Activated CD8-positive, alpha-beta memory T cell treated with anti-CD3 and anti-CD28 coated beads for 4 hours (primary cell): ENCODE measurements at places on chromosomes 16 and 17.

GRCh38 chr16:11871193-11871592 lies 19.9 kb upstream of the RSL1D1 start:
- DNase-seq, result no peak

DNA sequence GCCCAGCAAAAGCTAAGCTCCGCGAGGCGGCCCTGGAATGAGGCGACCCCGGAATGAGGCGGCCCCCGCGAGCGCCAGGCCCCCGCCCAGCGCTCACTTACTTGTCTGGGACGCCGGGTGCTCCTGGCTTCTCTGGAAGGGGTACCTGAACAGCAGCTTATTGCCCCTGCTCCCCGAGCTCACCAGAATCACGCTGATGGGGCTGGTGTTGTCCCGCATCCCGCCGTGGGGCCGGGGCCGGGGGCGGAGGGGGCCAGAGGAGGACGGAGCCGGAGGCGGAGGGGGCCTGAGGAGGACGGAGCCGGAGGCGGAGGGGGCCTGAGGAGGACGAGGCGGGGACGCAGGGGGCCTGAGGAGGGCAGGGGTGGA lies 440 bp downstream of the NPRL3 start:
- no peak for DNase-seq

GRCh38 chr17:265718-266117 lies 84.3 kb upstream of the DOC2B start:
- no peak for DNase-seq

DNA sequence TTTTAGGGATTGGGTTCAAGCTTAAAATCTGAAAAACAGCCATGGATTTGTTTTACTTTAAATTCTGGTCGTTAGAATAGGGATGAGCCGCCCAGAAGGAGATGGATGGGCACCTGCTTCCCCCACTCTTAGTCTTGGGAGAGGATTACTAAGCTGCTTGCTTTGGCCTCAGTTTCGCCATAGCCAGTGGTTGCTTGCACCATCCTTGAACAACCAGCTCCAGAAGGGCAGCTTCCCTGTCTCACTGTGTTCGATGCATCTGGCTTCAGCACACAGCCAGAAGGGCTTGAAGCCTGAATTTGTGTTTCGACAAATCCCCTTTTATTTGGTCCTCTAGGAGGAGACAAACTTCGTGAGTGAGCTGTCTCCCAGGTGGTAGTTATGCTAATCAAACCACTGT lies 7.1 kb downstream of the CYB5D2 start:
- DNase-seq, result no peak

GRCh38 chr17:69961501-69962145 lies 113.4 kb upstream of the KCNJ16 start:
- no peak for DNase-seq

GRCh38 chr16:31529108-31529936 lies 1.6 kb downstream of the AHSP start:
- DNase-seq, result no peak

DNA sequence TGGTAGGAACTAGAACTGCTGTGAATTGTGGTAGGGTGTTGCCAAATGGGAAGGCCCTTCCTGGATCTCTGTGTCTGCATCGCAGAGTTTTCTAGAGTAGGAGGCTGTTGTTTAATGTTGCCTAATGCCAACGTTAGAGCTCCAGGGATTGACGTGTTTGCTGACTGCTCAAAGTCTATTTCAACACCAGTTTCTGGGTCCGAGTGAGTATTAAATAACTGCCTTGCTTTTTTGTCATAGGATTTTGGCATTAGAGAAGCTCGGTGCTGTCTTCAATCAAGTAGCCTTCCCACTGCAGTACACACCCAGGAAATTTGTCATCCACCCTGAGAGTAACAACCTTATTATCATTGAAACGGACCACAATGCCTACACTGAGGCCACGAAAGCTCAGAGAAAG lies 40.0 kb downstream of the SF3B3 start:
- no peak for DNase-seq

GRCh38 chr16:86831366-86831765 lies 253.0 kb downstream of the FOXL1 start:
- DNase-seq, result no peak

- no peak for DNase-seq
Observed at GRCh38 chr17:48011405-48012150, 26.0 kb downstream of the COPZ2 start.

DNA sequence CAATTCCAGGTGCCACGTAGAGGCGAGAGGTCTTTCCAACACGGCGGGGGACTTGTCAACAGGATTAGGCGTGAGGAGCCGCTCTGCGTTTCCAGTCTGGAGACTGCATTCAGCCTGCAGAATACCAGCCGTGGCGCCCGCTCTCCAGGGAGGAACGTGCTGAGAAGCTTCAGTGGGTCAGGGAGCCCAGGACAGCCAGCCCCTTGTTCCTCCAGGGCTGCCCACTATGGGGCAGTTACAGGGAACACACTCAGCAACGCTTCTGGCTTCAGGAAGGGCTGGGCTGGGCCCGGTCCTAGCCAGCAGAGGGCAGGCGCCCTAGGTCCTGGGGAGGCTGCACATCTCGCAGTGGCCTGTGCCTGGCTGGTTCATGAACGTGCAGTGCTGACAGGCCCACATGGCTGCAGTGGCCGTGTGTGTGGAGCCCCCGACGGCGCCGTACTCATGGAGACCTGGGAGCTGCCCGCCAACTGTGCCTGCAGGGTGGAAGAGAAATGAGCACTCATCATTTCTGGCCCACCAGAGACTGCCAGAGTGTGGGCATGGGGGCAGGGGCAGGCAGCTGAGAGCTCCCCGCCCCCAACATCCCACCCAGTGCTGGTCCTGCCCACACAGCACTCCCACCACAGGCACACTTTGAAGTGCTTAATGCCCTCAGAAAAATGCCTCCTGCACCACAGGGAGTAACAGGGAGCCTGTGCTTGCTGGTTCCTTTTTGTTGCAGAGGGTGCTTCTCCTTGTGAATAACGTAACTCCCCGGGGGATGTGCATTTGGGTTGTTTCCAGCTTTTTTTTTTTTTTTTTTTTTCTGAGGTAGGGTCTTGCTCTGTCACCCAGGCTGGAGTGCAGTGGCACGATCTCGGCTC lies 7.0 kb upstream of the FAAP100 start:
- no peak for DNase-seq

GRCh38 chr16:6573577-6573976 lies 759.1 kb upstream of the RBFOX1 start:
- no peak for DNase-seq

GRCh38 chr17:48439875-48440505 lies 10.0 kb upstream of the SKAP1 start:
- DNase-seq, result no peak

GRCh38 chr17:32259586-32259985 lies 6.0 kb upstream of the RHBDL3 start:
- DNase-seq, result no peak

DNA sequence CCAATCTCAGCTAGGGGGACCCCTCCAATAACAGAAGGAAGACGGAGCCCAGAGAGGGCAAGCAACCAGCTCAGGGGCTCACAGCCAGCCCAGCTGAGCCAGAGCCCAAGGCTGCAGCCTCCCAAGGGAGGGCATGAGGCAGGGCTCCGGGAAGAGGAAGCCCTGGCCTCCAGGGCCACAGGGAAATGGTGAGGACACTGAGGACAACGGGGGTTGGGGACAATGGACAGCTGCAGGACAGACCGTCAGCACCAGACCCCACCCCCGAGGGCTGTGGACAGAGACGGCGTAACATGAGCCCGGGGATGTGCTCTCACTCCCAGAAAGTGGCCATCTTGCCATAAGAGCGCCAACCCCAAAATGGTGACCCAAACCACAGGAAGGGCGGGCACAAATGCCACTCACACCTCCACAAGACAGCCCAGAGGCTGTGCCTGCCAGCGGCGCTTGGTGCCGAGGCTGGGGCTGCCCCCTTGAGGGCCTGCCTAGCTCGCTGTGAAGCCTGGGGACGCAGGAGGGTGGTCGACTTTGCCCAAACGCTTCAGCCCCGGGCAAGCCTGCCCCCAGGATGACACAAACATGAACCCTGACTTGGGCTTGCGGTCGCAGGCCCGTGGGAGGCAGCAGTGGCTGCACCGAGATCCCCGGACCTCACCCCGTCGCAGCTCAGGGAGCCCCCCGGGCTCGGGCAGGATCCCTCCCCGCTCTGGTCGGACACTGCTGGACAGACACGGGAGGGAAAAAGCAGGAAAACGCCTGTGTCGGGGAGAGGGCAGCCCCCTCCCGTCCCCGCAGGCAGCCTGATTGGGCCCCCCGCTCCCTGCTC lies 10.5 kb downstream of the PIMREG start:
- DNase-seq, result no peak

GRCh38 chr17:3738562-3739295 lies 15.0 kb downstream of the HASPIN start:
- peak; percentile 70 for DNase-seq

- DNase-seq, result no peak
Observed at GRCh38 chr16:68490358-68490757, 42.0 kb upstream of the SMPD3 start.

DNA sequence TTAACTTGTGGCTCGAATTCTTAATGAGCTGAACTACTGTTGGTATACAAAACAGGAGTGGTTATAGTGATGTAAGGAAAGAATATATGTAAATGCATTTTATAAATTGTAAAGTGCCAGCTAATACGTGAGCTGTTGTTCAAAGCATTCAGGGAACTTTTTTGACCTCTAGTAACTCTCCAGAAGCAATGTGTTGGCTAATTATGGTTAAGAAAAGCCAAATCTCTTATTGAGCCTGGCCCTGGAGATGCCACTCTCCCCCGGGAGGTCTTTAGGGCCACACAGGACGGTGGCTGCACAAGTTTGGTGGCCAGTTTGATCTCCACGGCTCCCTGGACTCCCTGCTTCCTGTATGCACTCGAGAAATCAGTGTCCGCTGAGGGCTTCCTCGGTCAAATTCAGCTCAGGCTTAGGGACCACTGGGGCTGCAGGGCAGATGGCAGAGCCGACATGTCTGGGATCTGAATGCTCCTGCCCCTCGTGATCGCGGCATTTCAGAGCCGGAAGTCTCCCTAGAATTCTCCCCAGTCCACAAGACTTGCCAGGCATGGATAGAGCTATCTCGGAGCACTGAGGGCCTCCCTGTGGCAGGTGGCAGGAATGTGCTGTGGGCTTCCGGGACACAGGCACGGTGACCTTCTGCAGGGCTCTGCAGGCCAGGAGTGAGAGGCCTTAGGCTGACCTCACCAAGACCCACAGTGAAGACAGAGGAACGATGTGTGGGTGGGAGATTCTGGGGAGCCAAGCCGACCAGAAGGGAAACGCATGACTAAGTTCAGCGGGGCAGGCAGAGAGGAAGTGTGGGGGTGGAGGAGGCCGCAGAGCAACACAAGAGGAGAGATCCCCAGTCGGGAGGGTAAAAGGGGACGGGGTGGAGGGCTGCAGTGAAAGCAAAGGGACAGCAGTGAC lies 18.6 kb upstream of the PITPNM3 start:
- DNase-seq, result peak; percentile 5

DNA sequence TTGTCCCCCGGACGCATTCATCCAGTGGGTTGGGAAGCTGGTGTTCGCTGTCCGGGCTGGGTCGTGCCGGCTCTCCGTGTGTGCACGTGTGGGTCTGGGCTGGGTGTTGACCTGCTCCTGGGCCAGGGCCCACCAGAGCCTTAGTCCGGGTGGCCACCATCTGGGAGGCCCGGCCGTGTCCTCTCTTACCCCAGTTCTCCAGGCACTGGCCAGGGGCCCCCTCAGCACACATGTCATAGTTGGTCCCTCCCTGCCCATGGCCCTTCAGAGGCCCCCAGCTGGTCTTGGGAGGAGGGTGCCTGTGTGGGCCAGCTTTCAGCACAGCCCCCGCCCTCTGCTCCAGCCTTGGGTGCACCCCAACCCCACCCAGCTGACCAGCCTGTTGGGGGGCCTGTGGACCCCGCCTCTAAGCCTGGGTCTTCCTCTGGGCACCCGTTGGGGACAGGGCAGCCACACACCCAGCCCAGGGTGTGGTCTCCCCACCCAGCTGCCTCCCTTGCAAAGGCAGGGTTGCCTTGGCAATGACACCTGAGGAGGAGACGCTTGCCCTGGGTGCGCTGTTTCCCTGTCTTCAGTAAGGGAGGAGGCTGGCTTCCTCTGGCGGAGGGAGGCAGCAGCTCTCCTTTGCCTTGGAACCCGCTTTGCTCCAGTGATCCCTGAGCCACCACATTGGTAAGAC lies 77.4 kb downstream of the JPH3 start:
- DNase-seq, result no peak

- no peak for DNase-seq
Observed at GRCh38 chr16:31250782-31251384, 8.9 kb upstream of the ITGAM start.

- DNase-seq, result no peak
Observed at GRCh38 chr17:8726941-8727555, 17.6 kb downstream of the CCDC42 start.

DNA sequence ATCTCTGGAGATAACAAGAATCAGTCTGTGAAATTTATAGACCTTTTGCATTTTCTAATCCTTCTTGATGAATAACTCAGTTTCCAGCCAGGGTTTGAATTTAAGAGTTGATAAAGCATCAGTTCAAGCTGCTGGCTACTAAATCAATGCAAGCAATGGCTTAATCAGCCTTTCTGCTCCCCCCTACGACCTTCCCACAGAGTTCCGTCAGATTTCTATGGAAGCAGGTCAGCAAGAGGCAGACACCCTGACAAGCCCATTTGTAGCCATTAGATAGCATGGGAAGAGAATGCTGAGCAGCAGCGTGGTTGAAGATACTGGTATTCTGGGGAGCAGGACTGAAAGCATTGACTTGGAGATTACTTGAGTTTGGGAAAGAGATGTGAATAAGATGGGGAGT lies 868.1 kb downstream of the KCNJ2 start:
- DNase-seq, result no peak

- no peak for DNase-seq
Observed at GRCh38 chr17:35949401-35949800, 5.9 kb upstream of the LYZL6 start.

- DNase-seq, result no peak
Observed at GRCh38 chr17:75832652-75833400, 11.4 kb downstream of the UNC13D start.

- DNase-seq, result no peak
Observed at GRCh38 chr17:14211801-14212200, 24.9 kb downstream of the CDRT15 start.

DNA sequence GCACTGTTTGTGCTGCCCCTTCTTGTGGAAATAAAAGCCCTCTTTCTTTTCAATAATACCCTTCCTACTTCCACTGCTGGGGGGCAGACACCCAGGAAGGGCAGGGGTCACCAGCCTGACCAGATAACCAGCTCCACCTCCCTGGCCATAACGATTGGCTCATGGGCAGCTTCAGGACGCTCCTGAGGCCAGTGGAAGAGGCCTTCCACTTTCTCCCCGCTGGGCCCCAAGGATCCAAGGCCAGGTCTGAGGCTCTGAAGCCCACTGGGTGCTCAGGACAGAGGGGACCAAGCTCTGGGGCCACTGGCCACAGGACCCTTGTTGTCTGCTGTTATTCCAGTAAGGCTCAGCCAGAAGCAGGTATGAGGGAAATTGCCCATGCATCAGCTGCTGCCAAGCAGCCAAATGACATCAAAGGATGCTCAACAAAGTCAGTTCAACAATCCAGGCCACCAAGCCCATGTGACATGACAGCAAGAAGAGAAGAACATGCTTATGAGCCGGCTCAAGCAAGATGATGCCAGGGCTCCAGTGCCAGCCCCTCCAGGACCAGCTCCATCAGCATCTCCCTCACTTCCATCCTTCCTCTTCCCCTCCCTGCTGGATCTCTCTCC lies 238.8 kb downstream of the ZNF423 start:
- DNase-seq, result no peak

GRCh38 chr17:7573324-7574080 lies 5.9 kb upstream of the CD68 start:
- peak; percentile 85 for DNase-seq

GRCh38 chr16:15701975-15702970 lies 52.2 kb downstream of the NDE1 start:
- no peak for DNase-seq
